ENCODE measurements at places on chromosomes 1 and 21.

DNA sequence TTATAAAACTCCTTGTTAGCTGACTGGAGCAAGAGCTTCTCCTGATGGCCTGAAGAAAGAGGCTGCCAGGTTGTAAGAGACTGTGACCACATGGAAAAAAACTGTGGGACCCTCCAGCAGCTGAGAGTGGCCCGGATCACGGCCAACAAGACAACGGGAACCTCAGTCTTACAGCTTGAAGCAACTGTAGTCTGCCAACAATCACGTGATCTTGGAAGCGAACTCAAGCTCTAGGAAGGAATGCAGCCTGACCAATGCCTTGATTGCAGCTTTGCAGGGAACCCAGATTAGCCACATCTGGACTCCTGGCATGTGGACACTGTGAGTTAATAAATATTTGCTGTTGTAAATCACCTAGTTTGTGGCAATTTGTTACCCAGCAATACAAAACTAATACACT is 442.6 kb upstream of the PRMT6 start:
- DNase-seq: no peak

DNA sequence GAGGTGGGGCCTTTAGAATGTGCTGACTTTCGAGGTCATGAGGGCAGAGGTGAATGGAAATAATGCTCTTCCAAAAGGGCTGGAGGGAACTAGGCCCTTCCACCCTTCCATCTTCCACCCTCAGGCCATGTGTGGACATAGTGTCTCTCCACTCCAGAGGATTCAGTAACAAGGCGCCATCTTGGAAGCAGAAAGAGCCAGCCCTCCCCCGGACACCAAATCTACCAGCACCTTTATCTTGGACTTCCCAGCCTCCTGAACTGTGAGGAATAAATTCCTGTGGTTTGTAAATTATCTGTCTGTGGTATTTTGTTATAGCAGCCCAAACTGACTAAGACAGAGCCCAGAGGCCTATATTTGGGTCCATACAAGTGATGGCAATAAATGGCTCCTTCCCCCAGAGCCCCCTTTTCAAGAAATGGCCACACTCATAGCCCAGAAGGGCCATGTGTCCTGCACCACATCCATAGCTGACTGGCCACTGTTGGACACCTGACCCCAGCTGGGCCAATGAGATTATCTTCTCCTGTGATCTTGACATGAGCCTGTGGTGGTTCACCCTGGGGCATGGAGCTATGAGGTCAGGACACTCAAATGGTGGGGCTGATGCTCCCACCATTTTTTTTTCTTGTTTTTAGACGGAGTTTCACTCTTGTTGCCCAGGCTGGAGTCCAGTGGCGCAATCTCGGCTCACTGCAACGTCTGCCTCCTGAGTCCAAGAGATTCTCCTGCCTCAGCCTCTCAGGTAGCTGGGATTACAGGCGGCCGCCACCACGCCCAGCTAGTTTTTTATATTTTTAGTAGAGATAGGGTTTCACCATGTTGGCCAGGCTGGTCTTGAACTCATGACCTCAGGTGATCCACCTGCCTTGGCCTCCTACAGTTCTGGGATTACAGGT is 114.9 kb downstream of the RRAGC start:
- no peak for DNase-seq

GRCh38 chr1:204081791-204082513 is 9.0 kb downstream of the SOX13 start:
- no peak for DNase-seq

- DNase-seq: peak; percentile 14
Observed at GRCh38 chr1:8015036-8015808, 10.9 kb downstream of the ERRFI1 start.

- DNase-seq: no peak
Observed at GRCh38 chr1:50921029-50921428, 39.0 kb downstream of the FAF1 start.

GRCh38 chr1:57470036-57470435 is 46.2 kb upstream of the DAB1 start:
- no peak for DNase-seq

DNA sequence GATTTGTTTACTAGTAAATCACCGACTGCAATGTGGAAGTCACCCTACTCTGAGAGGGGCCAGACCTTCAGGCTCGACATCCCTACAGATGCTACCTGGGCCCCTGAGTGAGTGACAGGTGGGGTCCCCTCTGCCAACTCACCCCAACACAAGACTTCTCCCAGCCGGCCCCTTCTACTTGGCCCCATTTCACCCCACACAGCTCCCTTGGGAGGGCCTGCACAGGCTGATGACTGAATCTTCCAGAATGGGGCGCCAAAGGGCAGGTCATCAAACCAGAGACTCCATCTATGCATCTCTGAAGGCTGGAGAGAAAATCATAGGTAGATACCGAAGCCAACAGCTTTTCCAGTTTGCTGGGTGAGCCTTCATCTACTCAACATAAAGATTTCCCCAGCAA is 9.4 kb upstream of the S100A8 start:
- no peak for DNase-seq

- DNase-seq: no peak
Observed at GRCh38 chr1:182189535-182190066, 128.1 kb upstream of the ZNF648 start.

- DNase-seq: no peak
Observed at GRCh38 chr1:56533197-56533596, 46.2 kb downstream of the PLPP3 start.

DNA sequence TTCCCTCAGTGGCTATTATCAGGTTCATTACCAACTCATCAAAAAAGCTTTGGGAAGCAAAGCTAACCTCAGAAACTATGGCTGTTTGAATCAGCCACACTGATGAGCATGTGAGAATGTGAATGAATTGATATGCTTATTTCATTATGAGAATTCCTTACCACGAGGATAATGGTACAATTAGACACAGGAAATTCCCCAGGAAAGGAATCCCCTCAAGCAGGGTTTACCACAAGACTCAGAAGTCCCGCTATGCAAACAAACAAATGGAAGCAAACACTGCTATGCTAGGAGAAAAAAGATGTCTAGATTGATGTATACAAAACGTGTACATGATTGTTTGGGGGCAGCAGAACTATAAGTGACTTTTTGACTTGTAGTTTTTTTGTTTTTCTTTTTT is 205.0 kb downstream of the HMCN1 start:
- no peak for DNase-seq

GRCh38 chr1:54965624-54966340 is 14.6 kb upstream of the TMEM61 start:
- DNase-seq: no peak

DNA sequence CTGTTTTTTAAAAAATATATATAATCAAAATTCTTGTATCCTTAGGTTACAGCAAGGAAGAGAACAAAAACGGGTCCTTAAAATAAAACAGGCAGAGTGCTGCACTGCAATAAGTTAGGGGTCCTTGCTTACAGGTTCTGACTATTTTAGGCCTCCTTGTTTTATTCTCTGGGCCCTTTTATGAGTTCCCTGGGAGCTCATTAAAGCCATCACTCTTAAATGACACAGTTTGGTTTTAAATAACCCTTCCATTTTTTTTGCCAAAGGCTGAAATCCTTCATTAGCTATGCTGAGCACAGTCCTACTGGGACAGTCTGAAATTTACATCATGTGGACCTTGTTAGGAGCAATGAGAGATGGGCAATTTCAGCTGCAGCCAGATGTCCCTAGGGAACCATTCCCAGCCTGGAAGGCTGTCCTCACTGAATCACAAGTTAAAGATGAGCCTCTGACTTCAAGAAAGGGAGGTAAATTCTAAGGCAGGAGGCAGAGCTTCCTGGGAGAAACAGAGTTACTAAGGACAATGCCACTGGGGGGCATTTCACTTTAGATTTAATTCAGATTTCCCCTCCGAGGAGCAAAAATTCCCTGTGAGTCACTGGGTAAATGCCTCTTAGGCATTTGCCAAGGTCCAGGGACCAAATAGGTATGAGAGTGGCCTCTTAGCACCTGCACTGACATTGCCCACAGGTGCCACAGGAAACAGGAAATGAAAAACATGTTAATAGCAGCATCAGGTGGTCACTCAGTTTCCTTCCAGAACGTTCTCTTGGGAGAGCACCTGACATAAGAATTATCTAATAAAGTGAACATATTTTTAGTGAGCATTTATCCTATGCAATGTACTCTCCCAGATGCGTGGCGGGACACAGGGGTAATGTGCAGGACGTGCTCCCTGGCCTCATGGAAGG is 3.8 kb upstream of the MUL1 start:
- no peak for DNase-seq

DNA sequence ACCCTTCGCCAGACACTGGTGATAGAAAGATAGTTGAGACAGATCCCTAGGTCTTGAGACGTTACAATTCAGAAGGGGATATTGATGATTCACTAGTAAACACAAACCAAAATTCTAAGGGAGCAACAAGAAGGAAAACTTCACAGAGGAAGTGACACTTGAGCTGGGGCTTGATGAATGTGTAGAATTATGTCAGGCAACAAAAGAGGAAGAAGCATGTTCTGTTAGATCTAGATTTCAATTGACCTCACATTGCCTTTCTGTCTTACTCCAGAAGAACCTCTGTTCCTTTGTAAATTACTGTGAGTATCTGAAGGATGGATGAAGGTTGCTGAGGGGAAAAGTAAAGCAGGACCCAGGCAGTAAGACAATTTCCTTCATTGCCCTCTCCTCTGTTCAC is 328.2 kb downstream of the KCTD3 start:
- no peak for DNase-seq

GRCh38 chr1:1199961-1200875 is 6.2 kb downstream of the TNFRSF18 start:
- no peak for DNase-seq

- no peak for DNase-seq
Observed at GRCh38 chr1:178172939-178173338, 79.0 kb downstream of the RASAL2 start.

- peak; percentile 74 for DNase-seq
Observed at GRCh38 chr1:14923727-14924452, 229.7 kb upstream of the TMEM51 start.

GRCh38 chr1:58460469-58460868 is 86.1 kb downstream of the OMA1 start:
- DNase-seq: no peak

- DNase-seq: no peak
Observed at GRCh38 chr1:91490501-91490900, 10.2 kb upstream of the CDC7 start.

DNA sequence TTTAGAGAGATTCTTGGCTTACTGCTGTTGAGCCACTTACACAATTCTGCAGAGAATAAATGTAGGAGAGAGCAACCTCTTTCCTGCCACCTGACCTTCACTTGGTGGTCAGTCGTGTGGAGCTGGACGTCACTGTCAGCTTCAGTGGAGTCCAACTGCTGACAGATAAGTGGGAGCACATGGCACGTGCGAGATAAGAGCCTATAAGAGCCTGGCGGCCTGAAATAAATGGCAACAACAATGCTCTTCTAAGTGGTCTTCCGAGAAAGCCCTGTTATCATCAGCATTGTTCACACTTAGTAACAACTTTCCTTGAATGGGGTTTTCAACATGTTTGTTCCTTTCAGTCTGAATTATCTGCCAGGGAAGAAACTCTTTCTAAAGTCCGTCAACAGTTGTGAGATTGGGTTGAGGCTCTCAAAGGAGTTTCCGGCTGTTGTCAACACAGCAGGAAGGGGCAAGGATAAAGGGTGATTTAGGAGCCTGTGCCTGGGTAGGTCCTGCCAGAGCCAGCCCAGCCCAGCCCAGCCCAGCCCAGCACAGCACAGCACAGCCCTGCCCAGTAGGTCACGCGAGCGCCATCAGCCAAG is 57.2 kb upstream of the RUNX1 start:
- DNase-seq: no peak

- no peak for DNase-seq
Observed at GRCh38 chr1:95012389-95012788, 60.4 kb downstream of the ALG14 start.

DNA sequence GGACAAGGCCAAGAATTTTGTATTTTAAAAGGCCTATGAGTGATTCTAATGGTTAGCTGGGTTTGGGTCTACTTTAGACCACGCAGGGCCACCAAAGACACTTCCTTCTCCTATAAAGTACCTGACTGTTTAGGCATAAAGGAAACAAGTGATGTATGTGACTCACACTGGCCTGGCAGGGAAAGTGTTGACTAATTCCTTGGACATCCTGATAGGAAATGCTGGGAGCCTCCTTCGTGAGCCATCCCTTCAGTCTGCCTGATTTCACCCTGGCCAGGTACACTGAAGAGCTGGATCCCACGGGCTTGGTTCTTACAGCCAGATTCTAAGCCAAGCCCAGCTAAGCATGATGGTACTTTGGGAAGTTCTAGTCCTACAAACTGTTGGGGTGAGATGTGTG is 100.5 kb upstream of the HMGB4 start:
- DNase-seq: no peak

- DNase-seq: no peak
Observed at GRCh38 chr1:42504535-42505128, 41.5 kb downstream of the CCDC30 start.

GRCh38 chr1:245448975-245449431 is 294.2 kb downstream of the KIF26B start:
- DNase-seq: no peak

- DNase-seq: no peak
Observed at GRCh38 chr1:44926311-44926781, 60.0 kb downstream of the EIF2B3 start.

GRCh38 chr21:43812957-43813655 is 23.7 kb downstream of the RRP1 start:
- DNase-seq: no peak

- no peak for DNase-seq
Observed at GRCh38 chr1:115284209-115284608, 53.8 kb downstream of the NGF start.

DNA sequence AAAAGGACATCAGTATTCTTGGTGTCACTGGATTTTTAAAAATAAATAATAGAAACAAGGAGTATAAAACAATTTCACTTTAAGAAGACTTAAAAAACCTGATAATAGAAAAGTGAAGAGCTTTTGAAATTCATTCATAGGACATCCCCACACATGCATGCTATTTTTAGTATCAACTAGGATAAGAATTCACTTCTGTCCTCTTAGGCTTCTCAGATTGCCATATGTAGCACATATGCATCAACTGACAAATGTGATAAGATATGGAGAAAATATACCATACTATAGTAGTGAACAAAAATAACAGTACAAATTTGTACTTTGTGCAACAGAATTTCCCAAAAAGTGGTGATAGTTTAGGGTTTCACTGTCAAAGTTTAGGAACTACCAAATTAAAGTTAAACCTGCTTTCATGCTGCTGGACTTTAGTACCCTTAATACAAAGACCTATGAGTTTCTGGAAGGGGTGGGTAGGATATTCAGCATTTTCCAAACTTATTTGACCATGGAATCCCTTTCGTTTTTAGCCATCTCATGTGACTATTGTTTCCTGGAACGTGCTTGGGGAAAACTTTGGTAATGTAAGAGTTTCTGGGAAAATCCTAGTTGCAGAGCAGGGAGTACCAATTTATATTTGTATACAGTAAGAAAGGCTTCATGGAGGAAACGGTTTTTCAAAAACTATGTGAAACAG is 19.8 kb downstream of the RPRD2 start:
- DNase-seq: no peak
